ENCODE measurements at places on chromosomes 6 and 20.

DNA sequence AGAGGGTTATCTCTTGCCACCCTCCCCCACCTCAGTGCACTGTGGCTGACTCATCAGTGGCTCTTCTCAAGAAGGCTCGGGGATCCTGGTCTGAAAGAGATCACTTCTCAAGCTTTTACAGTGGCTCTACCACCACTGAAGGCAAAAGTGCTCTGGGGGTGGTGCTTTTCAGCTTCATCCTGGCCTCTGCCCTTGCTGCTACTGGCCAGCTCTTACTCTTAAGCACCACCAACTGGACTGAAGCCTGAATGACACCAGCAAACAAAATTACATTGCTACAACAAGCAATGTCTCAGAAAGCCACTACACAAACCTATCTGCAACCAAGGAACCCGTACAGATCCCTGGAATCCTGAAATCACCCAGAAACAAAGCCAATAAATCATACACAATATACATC is 402.1 kb downstream of the EPHA7 start:
- DNase-seq = no peak

DNA sequence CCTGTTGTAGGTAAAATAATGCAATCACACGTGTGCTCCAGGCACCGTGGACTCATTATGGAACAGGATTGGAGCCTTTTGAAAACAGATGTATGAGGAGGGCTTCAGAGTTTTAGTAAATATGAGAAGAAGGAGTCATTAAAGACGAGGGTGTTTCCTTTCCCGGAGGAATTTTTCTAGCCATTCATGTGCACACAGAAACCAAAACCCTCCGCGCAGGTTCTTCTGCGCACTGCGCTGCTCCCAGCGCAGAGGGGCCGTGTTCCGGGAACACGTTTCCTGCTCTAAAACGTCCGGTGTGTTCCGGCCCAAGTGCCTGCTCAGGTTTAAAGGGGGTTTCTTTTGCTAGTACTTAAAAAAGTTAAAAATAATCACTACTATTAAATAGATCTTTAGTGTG is 11.6 kb downstream of the GPR31 start:
- no peak for DNase-seq

- no peak for DNase-seq
Observed at GRCh38 chr6:158894193-158894592, 75.0 kb upstream of the EZR start.

DNA sequence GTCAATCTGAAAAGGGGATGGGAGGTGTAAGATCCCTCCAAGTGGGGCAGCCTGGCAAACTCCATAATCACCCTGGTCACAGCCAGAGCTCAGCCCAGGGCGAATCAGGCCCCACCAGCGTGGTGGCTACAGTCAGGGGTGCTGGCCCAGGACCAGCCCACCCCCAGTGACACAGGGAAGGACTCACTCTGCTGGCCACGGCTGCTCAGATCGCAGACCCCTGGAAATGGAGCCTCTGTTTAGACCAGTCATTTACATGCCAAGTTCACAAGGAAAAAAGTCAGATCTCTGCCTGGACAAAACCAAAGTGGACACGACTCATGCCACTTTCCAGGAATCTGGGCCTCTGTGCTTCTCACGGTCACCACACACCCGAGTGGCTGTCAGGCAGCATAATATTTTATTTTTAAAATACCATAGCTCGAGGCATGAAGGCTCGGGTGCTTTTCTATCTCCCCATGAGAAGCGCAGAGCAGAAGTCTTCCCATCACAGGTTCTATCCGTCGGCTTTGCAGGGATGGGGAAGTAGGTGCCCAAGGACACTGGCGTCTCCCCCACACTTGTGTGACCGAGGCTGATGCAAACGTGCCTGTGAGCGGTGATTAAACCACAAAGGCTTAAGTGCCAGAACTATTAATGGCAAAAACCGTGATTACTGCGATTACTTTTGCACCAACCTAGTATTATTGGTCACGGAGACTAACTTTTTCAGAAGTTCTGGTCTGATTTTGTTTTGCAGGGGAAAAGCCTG is 13.0 kb downstream of the PXDC1 start:
- no peak for DNase-seq

GRCh38 chr6:157669747-157670216 is 153.3 kb upstream of the SNX9 start:
- DNase-seq = no peak

GRCh38 chr6:136547336-136547735 is 2.9 kb downstream of the MAP7 start:
- DNase-seq = no peak

DNA sequence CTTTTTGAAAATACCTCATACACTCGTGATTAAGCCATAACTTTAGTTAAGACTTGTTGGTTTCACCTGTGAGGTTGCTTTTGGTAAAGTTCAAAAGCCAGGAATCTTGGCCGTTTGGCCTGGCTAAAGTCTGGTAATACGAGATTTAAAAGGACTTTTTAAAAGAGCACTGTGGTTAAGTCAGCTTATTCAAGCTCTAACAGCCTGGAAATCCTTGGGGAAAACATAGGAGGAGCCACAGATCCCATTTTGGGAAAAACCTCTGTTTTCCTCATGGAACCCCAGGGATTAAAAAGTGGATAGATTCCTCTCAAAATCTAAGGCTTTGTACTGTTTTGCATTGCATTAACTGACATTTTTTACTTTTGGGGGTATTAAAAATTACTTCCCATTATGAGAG is 13.7 kb upstream of the SLC22A16 start:
- DNase-seq = no peak

DNA sequence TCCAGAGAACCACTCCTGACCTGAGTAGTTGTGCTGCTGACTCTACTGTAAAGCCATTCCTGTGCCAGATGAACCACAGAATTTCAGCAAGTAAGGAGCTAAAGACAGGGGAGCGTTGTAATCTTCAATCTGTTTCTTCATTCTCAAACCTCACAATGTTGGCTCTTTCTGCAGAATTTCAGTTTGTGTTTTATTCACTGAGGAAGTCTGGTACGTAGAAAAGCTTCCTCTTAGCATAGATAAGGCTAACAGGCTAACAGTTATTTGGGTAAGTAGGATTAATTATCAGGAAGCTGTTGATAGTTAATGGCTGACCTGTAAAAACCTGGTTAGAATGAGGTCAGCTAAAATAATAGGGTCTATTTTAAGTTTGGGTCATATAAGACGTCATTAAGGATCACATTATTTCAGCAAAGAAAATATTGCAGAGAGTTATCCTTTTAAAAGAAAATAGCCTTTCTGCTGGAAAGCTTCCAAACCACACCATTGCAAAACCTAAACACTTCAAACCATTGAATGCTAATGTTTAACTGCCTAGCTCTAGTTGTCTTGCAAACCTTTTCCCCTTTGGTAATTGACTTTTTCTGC is 14.1 kb upstream of the TENT5A start:
- no peak for DNase-seq

- DNase-seq = no peak
Observed at GRCh38 chr6:16748025-16748319, 13.3 kb downstream of the ATXN1 start.

GRCh38 chr20:31774408-31774807 is 35.3 kb downstream of the TPX2 start:
- no peak for DNase-seq

DNA sequence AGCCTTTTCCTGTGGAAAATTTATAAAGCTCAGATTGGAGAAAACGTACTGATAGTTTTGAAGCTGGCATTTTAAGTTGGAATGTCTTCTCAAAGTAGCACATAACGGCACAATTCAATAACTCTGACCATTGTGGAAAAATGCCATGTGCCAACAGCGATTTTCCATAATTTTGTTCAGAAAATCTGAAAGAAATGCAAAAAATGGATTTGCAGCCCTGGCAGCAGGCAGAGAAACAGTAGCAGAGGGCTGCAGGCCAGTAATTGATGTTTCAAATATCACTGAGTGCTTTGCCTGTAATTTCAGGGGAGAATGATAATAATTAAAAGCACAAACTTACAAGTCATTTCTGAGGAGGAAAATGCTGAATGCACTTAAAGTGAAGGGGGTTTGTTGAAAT is 507.4 kb downstream of the MAFB start:
- no peak for DNase-seq

- DNase-seq = no peak
Observed at GRCh38 chr20:6395695-6396094, 272.9 kb upstream of the FERMT1 start.

DNA sequence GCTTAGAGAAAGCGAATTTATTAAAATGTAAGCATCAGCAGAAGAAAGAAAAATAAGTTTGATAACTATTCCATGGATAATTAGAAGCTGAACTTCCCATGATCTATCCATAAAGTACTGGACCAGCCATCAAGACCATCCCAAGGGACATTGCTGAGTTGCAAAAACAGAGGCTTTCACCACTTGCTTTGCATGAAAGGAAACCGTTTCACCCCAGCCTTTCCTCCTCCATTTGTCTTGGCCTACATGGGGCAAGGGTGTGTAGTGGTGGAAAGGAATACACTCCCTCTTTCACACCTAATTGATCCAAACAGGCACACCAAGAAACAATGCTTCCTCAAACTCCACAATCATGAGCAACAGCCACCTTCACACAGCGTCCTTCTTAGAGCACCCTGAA is 10.4 kb downstream of the HIVEP2 start:
- no peak for DNase-seq

DNA sequence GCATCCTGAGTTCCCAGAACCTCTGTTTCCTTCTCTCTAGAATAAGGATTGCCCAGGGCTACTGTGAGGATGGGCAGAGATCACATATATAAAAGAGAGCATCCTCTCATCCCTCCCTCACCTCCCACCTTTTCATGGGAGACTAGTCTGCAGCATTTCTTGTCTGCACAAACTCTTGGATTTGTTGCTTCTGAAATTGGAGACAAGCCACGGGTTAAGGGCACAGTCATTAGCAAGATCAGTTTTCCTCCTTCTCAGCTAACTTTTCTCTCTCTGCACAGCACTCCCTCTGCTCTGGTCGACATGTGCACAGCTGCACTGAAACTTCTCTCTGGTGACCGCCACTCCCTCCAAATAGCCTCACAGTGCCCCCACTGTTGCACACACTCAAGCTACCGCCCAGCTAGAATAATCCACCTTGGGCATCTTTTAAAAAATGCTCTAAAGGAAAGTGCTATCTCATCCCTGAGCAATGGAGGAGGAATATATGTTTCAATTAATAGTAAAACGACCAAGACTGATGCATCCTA is 50.9 kb upstream of the DUSP22 start:
- DNase-seq = no peak

GRCh38 chr6:34595332-34596184 is 39.4 kb upstream of the SPDEF start:
- DNase-seq = no peak

GRCh38 chr20:20491110-20491783 is 123.3 kb downstream of the INSM1 start:
- no peak for DNase-seq

DNA sequence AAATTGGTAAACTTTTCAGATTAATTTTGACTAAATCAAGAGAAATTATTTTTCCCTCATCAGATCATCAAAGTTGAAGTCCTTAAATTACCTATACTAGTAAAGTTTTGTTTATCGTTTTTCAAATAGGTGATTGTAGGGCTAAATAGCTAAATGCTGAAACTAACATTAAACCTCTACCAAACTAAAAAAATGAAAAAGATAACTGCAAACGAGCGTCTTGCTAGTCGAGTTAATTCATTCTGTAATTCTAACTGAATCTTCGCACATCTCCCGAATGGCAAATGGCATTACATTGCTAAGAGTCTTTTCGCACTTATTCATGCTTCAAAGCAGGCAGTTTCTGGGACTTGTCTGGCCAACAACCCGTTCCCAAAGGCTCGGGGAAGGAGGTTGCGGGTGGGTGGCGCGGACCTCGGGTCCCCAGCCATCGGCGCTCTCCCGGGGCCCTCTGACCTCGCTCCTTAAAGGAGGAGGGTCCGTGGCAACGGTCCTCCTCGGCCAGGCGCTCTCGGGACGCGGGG is 43.8 kb downstream of the POPDC3 start:
- no peak for DNase-seq

DNA sequence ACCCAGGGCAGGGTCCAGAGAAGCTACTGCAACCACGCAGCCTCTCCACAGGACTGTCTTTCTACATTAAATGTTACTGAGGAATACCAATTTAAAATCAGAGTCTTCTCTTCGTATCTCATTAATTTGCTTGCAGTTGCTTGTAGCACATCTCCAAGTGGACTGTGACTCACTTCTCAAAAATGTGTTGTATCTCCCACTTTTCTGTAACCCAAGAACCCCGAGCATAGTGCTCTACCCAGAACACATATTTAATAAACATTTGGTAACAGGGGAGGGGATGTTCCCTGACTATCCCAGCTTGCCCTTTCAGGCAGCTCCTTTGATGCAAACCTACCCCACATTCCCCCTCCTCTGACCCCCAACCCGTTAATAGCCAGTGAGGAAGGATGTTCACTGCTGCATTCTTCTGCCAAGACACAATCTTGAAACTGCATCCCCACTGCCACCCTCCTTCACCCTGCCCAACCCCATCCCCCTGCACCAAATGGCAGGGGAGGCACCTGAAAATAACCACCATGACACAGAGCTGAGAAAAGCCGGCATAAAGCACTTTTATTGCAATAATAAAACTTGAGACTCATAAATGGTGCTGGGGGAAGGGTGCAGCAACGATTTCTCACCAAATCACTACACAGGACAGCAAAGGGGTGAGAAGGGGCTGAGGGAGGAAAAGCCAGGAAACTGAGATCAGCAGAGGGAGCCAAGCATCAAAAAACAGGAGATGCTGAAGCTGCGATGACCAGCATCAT is 24.2 kb downstream of the FKBP1A start:
- DNase-seq = no peak

GRCh38 chr6:25369433-25370177 is 90.4 kb downstream of the CARMIL1 start:
- DNase-seq = no peak

DNA sequence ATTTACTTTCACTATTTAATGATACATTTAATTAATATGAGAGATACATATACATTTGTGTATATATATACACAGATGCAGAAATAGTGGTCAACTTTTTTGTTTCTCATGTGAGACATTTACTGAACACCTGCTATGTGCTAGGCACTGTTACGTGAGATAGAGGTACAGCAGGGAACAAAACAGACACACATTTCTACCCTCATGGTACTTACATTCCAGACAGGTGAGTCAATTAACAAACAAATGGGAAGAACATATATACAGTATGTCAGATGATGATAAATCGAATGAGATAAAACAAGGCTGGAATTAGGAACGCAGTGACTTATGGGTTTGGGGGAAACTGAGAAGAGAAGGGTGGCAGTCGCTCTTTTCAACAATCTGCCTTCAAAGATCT is 5.1 kb downstream of the TFB1M start:
- DNase-seq = no peak

DNA sequence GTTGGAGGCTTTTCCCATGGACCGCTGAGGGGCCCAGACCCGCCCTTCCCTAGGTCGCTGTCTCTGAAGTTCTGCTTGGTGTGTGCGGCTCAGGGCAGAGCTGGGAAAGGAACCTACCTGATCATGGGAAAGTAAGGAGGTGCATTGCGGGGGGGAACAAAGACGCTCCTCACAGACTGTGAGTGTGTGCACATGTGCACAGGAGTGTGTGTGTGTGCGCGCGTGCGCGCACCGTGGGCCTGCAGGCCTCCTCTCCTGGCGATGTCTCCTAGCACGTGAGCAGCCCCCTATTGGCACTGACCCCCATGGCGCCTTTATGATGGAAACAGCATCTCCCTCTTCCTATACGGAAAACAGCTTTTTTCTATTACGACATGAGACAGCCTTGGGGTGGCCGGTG is 224.1 kb downstream of the TAF4 start:
- DNase-seq = no peak

All from activated T-helper 1 cell treated with Interleukin-2 at 50 U/mL for 16 hours (primary cell).